ENCODE measurements at places on chromosomes 16 and 17. TPM values are rescaled to one million over a fixed set of nuclear protein-coding genes. Genes with fewer than 3 reads are reported as not detected.

NEK8 gene
- 4.9 TPM for total RNA-seq

MT1A gene
- 15.7 TPM for total RNA-seq

SMIM5 gene
- total RNA-seq, result 0.83 TPM

CCDC78 gene
- total RNA-seq, result 3.6 TPM

All from A549 treated with DMSO at 1 μM for 4 hours (cell line).